ENCODE measurements at places on chromosomes 4 and X.

- no peak for DNase-seq
Measured at GRCh38 chrX:79573760-79574159, 206.6 kb upstream of the ITM2A start.

- DNase-seq = no peak
Measured at GRCh38 chr4:124890522-124890921, 178.0 kb upstream of the ANKRD50 start.

GRCh38 chrX:49268702-49269009 is 937 bp upstream of the PPP1R3F start:
- DNase-seq = no peak

DNA sequence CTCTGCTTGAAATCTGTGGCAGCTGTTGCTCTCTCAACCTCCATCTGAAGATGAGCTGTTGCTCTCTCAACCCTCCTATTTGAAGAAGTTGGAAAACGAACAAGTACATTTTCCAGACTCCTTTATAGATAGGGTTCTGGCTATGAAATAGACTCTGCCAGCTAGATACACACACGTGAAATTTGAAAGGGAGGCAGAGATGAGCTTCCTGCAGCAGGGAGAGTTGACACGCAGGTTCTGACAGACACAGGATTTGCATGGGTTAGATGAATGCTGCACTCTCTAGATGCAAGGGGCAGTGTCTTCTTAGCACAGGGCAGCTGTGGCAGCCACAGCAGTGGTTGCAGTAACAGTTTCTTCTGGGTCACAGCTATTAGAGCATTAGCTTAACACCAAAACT is 8.0 kb upstream of the PYURF start:
- no peak for DNase-seq

GRCh38 chr4:10841697-10842096 is 157.1 kb upstream of the CLNK start:
- DNase-seq = no peak

GRCh38 chr4:93359586-93359985 is 469.0 kb upstream of the ATOH1 start:
- DNase-seq = no peak

DNA sequence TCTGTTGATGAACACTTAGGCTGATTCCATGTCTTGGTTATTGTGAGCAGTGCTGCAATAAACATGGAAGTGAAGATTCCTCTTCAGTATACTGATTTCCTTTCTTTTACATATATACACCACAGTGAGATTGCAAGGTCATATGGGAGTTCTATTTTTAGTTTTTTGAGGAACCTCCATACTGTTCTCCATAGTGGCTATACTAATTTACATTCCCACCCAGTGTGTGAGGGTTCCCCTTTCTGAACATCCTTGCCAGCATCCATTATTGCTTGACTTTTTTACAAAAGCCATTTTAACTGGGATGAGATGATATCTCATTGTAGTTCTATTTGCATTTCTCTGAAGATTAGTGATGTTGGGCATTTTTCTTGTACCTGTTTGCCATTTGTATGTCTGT is 80.5 kb upstream of the GALNT7 start:
- no peak for DNase-seq

DNA sequence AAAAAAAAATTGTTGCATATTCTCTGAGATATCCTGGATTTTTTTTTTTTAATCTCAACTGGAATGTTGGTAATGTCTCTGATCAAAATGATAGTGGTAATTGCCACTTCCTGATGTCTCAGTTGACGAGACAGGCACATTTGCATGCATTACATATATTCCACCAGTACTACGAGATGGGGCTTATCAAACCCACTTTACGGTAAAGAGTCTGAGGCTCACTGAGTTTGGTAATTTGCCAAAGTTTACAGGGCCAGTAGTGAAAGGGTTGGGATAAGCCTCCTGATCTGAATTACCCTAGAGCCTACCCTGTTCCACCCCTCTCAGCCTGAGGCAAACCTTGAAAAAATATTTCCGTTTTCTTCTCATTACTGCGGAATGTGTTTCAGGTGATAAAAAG is 5.3 kb downstream of the MAGEB2 start:
- DNase-seq = peak; percentile 56

- no peak for DNase-seq
Measured at GRCh38 chr4:3293401-3294391, 875 bp downstream of the RGS12 start.

DNA sequence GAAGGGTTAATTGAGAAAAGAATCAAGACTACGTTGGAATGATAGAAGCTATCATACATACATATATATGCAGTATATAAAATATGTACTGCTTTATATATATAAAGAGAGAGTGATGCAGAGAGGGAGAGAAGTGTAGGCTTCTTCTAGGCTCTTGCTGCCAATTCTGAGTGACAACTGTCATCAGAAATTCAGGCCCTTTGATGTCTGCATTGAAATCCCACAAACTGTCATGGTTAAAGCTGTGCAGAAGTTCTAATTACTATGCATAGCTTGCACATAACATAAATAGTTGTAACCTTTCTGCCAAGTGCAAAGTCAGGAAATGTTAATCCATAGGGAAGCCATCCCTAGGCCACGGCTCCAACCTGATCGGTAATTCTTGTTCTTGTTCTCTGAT is 251.0 kb downstream of the STIM2 start:
- no peak for DNase-seq

DNA sequence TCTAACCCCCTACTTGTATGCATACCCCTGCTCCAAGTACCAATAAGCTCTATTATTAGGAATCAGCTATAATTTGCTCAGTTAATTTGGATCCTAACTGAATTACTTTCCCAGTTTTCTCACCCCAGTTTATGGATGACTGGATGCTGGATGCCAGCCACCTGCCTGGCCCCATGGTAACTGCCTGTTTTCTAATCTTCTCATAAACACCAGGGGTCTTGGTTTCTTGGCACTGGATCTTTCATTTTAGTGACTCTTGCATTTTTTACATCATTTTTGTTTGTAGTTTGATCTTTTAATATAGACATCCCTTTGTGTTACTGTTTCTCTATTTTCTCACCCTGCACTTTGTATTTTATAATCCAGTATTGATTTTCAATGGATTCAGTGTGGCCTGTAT is 246.8 kb downstream of the ADGRL3 start:
- DNase-seq = no peak

DNA sequence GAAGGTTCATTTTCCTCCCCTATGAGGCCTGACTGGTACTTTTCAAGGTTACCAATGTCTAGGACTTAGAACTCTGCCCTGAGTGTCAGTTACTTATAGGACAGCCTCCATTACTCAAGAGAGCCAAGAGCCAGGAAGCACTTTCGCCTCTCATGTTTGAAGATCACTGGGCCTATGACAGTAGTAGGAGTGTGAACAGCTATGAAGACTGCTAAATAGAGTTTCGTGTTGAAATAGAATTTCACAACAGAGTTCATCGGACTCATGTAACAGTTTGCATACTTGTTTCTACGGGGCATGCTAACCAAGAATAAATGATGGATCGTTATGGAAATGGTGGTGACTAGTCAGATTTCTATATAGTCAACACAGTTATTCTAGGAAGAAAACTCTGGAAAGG is 97.8 kb upstream of the GPC4 start:
- no peak for DNase-seq

DNA sequence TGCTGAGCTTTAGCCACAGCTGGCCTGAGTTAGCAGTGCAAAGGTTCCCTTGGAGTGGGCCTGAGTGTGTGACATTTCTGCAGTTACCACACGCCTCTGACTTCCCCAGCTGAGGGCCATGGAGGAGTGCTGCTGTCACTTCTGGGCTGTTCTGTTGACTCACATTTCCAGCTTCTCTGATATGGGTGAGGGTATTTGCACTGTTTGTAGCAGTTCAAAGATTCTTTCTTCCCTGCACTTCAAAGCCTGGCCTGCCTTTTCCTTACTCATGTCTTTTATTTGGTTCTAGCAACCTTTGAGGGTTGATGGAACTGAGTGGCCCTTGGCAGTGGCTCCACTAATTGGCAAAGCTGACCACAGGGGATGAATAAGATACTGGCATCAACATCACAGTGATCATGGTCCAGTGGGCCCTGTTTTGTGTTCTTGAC is 26.4 kb upstream of the SCML1 start:
- no peak for DNase-seq

DNA sequence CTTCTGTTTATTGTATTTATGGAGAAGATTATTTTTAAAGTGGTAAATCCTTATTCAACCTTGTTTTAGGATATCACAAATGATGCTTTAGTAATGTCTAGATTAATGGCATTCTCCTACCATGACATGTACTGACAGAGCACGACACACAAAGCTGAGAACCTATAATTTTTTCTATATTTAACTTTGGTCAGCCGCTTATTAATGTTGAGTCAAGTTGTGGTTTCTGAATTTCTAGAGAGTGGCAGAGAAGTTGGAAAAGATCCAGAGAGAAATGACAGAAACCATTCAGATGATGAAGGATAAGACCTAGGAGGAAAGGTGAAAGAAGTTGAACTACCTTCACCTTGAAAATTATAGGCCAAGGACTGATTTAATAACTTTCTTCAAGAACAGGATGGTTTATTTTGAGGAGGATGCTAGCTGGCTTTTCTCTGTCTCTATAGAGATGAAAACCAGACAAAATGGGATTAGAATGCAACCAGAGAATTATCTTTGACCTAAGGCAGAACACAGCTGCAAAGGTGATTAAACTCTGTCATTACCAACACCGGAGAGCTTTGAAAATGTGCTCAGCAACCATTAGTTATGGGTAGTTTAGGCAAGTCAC is 62.6 kb upstream of the TSPAN5 start:
- no peak for DNase-seq

DNA sequence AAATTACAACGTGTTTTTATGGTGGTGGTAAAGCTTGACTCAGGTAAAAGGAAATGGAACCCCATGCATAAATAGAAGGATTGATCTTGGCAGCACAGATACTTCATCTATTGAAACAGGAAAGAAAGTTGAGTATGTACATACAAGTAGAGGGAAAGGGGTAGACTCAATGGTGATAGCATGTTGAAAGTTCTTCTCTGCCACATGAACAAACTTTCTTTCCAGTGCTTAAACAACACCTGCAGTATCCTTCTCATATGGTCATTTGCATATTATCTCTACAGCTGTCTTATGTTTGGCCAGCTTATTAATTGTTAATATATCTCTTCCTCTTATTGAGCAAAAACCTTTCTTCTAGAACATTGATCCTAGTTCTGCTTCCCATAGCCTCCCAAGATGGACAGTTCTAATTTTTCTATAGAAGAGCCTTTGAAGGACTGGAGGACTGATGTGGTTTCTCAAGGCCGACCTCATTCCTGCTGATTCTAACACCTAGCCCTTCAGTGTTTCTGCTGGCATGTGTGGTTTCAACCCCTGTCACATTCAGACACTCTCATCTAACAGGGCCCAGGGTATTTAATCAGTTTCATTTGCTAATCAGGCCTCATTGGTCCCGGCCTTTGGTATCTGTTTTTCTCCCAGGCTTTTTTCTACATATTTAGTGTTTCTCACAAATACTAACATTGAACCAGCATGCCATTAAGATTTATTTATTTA is 108.1 kb upstream of the SPRY1 start:
- DNase-seq = no peak

- no peak for DNase-seq
Measured at GRCh38 chrX:96568071-96568470, 116.6 kb upstream of the DIAPH2 start.

DNA sequence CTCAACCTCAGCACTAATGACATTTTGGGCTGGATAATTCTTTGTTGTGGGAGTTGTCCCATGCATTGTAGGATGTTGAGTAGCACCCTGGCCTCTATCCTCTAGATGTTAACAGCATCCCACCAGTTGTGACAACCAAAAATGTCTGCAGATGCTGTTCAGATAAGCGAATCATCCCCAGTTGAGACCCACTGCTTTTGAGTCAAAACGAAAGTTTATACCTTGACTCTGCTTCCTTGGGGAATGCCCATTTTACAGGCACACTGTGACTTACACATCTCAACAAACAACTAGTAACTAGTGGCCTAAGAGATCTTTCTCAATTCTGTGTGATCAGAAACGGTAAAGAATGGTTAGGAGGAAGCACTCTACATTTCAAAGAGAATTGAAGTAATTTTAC is 37.0 kb downstream of the SEPSECS start:
- no peak for DNase-seq

- no peak for DNase-seq
Measured at GRCh38 chr4:7864685-7865084, 75.0 kb downstream of the AFAP1 start.

GRCh38 chr4:81757691-81758090 is 286.0 kb upstream of the RASGEF1B start:
- no peak for DNase-seq

DNA sequence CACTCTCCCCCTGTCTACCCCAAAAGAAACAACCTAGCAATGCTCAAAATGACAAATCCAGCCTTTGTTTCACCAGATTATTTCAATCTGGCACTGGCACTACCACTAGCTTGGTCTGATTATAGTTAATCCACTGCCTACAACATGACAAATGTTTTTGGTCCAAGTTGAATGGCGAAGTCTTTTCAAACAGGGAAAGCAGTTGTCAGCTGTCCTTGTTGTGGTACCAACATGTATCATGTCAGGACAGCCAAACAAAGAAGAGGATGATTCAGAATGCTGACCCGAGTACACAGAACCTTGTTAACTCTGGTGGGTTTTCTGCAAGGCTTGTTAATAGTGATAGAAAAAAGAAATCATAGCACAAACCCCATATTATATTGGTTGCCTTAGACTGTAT is 160.8 kb upstream of the ANK2 start:
- no peak for DNase-seq

Data from SK-N-MC (cell line).